ENCODE measurements at places on chromosomes 5 and 9. TPM values are rescaled to one million over a fixed set of nuclear protein-coding genes. Genes with fewer than 3 reads are reported as not detected.

- no peak for DNase-seq
These were observed 4.0 kb upstream of the RHOBTB3 start for GRCh38 chr5:95726811-95727763.

GRCh38 chr5:181152406-181152805 is 5.0 kb downstream of the OR2V2 start:
- DNase-seq, result peak; percentile 89

DNA sequence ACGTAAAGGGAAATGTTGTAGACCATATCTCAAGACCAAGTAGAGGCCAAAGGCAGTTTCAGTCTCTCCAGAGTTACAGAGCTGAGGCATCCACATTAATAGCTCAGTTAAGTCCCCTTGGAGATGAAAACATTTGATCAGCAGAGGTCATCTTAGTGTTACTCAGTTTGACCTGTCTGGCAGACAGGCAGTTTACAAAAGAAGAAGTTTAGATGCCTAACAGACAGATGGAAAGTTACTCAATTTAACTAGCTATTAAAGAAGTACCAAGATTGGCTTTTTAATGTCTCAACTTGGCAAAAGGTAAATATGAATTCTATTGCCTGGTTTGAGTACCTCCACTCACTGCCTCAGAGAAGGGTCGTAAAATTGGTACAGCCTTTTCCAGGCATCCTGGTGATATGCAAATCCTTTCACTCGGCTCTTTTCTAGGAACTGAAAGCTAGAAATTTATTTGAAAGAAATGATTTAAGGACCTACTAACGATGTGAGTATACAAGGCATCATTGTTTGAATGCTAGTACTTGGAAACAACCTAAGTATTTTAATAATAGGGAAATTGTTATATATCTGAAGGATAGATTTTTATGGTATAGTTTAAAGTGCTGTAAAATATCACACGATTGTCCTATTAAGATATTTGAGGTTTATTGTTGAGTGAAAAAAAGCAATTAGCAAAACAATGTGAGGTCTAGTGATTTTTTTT is 14.8 kb downstream of the ACO1 start:
- DNase-seq, result no peak

GRCh38 chr5:171749365-171749764 is 36.3 kb upstream of the SMIM23 start:
- DNase-seq, result no peak

GRCh38 chr5:62326302-62326701 is 20.3 kb downstream of the KIF2A start:
- no peak for DNase-seq

GRCh38 chr5:142106061-142106460 is 2.5 kb upstream of the NDFIP1 start:
- DNase-seq, result no peak

DNA sequence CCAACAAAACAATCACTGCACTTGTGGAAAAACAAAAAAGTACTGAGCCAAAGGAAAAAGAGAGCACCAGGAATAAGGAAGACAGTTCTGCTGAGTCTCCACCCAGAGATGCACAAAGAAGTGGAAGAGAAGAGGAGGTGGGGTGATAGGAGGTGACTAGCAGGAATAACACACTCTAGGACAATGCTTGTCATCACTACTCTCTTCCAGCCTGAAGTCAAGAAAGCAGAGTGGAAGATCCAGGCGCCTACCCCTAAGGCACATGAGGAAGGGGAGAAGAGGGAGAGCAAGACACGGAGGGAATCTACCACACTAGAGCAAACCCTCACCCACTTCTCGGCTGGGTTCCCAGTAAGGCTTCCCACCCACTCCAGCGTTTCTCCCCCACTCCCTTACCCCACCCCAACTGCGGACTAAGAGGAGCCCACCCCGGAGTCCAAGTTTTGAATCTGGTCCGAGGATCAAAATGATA is 1.7 kb downstream of the SLIT3 start:
- no peak for DNase-seq

- DNase-seq, result no peak
These were observed 448.8 kb downstream of the TLE4 start for GRCh38 chr9:80020530-80020929.

DNA sequence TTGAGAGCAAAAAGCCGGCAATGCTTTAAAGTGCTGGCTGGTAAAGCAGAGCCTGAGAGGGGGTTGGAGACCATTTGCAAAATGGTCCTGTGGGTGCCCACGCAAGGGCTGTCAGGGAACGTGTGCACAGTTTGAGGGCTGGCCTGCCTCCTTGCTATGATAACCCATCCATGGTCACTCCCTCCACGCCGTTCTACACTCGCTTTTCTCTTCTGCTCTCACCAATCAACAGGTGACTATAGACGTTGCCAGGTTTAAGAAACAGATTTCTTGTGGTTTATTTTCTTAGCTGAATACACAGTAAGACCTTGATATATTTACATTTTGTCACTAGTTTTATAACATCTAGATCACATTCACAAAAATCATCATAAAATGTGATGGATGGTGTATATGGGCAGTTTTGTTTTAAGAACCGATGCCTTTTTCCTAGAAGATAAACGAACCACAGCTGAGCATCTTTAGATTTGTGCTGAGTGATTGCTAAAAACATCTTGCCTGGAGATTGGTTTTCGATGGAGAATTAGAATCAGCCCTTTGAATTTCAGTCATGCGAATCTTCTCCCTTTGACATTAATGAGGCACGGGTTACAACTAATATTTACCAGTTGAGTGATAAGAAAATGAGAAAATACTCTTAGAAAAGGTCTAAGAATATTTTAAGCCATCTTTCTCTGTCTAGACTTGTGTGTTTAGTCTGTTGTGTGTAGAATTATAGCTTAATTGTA is 13.9 kb downstream of the MAP1B start:
- DNase-seq, result no peak

- DNase-seq, result peak; percentile 57
These were observed 199.3 kb upstream of the ACTBL2 start for GRCh38 chr5:57681942-57682341.

GRCh38 chr5:76576996-76577395 is 46.2 kb downstream of the F2RL2 start:
- DNase-seq, result no peak

DNA sequence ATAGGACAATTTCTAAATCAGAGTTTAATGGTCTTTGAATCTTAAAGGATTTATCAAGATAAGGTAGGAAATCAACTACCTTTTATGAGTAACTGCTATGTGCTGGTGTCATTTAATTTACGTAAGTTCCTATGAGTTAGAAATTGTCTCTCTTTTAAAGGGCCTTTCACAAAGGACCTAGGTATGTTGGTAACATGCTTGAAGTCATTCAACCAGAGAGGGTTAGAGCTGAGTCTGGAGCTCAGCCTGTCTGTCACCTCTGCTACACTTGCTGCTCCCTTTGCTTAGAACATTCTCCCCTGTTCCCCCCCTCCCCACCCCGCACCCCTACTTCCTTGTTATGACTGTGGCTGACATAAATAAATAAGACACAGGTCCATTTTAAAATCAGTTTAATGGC is 190.3 kb upstream of the SEMA6A start:
- no peak for DNase-seq

DNA sequence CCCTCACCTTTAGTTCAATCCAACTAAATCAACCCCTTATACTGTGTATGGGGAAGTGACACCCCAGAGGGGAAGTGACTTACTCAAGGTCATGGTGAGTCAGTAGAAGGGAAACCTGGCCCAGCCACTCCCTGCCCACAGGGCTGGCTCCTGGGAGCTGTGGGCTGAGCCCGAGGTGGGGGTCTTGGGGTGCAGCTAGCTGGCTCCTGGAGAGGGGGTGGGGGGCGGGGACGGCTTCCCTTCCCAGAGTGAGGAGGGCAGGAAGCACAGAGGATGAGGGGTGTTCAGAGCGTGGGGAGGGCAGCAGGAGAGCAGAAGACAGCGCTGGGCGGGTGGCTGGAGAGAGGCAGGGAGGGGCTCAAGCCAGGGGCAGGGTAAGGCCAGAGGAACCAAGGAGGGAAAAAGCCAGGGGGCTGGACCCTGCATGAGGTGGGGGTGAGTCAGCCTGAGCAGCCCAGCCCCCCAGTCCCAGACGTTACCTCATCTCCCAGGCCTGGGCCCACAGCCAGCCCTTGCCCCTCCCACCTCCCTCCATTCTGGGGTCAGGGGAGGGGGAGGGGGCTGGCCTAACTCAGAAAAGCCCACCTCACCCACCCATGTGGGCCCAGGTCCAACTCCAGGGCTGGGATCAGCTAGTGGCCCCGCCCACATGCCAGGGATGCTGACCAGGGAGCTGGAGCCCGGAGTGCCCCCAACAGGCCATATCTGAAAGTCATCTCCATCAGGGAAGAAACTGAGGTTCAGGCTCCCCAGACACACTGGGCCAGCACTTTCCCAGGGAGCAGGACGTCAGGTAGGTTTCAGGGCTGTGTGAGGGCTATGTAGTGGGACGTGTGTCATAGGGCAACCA is 2.8 kb downstream of the PDLIM7 start:
- DNase-seq, result peak; percentile 98

GRCh38 chr9:116635908-116636307 is 51.2 kb upstream of the TRIM32 start:
- no peak for DNase-seq

- DNase-seq, result peak; percentile 86
These were observed 639.7 kb upstream of the C9orf72 start for GRCh38 chr9:28212979-28213378.

DNA sequence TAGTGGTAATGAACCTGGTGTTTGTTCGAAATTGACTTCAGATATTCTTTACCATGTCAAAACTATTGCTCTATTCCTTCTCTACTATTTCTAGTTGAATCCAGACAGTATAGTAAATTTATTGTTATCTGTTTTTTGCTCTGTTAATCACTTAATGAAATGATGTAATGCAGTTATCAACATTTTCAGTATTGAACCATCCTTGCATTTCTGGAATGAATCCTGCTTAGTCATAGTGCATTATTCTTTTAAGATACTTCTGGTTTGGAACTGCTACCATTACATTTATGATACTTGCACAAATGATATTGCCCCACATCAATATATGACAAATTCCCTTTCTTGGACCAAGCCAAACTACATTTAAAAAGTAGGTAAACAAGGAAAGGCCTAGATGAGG is 554.0 kb upstream of the KLF4 start:
- DNase-seq, result no peak

DNA sequence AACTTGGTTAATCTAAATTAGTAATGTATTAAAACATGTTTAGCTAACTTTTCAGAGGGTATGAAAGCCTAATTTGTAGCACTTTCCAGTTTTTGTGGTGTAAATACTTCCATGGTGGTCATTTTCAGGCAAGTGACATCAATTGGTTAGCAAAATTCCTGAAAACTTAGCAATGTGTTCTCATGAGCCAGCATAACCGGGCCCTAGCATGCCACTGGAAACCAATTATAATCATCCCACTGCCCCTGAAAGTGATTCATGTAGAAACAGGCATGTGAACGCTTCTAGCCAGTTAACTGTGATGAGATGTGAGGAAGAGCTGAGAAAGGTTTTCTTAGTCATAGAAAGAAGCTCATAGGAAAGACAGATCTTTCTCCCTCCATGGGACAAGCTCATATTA is 417.2 kb downstream of the TLR4 start:
- peak; percentile 18 for DNase-seq

DNA sequence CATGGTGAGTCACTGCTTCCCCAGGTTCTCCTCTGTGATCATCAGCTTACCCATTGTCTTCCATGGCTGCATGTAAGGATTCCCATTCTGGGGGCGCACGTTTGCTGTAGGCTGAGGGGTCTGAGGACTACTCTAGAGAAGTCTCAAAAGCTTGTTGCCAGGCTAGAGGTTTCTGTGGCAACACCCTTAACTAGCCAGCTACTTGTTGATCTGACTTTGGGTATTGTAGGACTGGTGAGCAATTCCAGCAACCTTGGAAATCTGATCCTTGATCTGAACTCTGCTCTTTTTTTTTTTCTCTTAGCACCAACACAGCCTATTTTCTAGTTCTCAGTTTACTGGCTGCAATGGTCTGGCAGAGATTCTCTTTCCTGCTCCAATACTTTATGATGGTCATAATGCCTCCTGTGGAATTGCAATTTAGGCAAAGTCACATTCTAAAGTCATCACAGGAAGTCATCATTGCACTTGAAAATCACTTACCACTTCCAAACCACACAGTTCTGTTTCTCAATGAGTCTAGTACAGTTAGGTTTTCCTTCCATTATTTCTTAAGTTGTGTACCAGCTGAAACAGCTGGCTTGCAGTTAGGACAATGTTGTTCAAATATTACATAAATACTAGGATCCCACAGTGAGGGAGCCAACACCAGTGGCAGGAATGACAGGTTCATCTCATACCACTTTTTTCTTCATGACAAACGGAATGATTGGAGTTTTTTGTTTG is 110.3 kb downstream of the SLC12A2 start:
- DNase-seq, result no peak

DNA sequence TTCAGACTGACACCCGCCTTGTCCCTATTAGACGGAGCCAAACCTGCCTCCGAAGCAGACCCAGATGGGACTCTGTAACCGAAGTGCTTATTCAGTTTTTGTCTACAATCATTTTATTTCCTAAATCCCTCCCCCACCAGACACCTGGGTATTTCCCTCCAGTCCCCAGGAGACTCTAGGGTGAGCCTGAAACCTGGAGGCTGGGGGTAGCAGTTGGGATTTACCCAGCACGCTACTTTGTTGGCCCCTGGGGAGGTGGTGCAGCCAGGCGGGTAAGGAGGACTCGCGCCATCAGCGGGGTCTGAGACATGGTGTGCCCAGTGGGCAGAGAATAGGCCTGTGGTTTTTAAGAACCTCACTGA is 1.3 kb upstream of the LHX2 start:
- no peak for DNase-seq

- DNase-seq, result peak; percentile 55
These were observed 71.0 kb downstream of the FER start for GRCh38 chr5:108818613-108819272.

GRCh38 chr9:137028263-137029057 is 423 bp upstream of the ABCA2 start:
- DNase-seq, result peak; percentile 37

SPRY4 gene
- 27.9 TPM for total RNA-seq

PCDHGC3 gene
- 36.5 TPM for total RNA-seq

DMGDH gene
- total RNA-seq, result not detected

PCDHAC1 gene
- not detected for total RNA-seq

KIF4B gene
- not detected for total RNA-seq

DMRT3 gene
- total RNA-seq, result not detected

ESM1 gene
- total RNA-seq, result 27.1 TPM

STKLD1 gene
- total RNA-seq, result not detected

ENTPD8 gene
- not detected for total RNA-seq

GLRA1 gene
- not detected for total RNA-seq

TXNDC8 gene
- total RNA-seq, result not detected

EDIL3 gene
- 2.4 TPM for total RNA-seq

Measured in HT1080 (cell line).